ENCODE measurements at places on chromosomes 16 and 17.

- peak; percentile 29 for DNase-seq
These were observed 49.7 kb downstream of the TUBD1 start for GRCh38 chr17:59842901-59843652.

- DNase-seq = no peak
These were observed 15.0 kb downstream of the ZNF213 start for GRCh38 chr16:3149630-3150345.

- peak; percentile 51 for DNase-seq
These were observed 10.0 kb downstream of the ATP5PD start for GRCh38 chr17:75036643-75037268.

DNA sequence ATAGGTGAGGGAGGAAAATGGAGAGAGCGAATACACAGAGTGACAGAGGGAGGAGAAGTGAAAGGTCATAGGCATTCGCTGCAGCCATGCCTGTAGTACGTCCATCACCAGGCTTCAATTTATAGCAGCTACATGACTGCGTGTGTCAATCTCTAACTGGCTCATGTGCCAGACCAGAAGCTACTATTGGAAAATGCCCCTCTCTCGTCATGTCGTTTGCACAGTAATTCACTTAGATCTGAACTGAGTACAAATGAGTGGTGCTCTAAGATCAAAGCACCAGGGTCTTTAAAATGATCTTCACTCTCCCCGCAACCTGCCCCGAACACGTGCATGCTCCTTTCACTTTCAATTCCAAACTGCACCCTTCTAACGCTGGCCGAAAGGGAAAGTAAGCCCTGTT is 51.3 kb downstream of the ADCY9 start:
- peak; percentile 68 for DNase-seq

- no peak for DNase-seq
These were observed 373.5 kb downstream of the KCNJ2 start for GRCh38 chr17:70542876-70543275.

DNA sequence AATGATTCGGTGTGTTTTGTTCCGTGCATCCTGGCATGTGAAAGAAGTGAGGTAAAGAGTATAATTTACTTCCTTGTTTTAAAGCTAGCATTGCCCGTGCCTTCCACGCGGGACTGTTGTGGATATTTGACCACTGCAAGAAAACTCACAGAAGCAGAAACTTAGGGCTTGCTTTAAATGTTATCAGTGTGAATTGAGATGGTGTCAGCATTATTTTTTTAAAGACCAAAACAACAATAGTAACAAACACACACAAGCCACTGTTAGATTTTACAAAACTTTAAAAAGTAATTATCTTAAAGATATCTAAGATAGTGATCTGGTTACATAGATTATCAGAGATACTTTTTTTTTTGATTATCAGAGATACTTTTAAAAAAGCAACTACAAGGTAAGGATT is 47.4 kb downstream of the WWOX start:
- no peak for DNase-seq

DNA sequence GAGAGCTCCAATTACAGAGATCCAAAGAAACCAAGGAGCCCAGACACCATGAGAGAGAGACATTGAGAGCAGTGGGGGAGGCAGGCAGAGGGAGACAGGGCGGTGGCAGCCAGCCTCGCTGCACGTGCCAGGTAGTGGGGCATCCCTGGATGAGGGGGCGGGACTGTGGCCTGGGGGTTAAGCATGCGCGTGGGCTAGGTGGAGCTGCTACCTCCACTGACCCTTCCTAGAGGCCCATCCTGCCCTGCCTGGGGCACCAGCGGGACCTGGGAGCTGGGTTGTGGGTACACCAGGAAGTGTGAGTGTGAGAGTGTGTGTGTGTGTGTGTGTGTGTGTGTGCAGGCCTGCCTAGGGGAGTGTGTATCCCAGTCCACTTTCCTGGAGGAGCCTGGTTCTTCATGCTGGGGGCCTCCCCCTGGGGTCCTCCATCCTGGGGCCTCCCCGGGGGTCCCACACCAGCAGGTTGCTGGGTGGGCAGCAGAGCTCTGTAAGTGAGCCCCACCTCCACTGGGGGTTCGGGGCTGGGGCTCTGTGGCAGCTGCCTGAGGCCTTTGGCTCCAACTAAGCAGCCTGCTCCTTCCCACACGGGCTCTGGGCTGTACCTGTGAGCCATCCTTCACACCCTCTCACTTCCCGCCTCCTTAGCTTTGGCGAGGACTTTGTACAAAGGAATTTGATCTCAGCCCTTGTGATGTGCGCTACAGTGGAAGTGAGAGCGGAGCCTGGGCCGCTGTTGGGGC is 127.4 kb downstream of the IRF8 start:
- DNase-seq = no peak

DNA sequence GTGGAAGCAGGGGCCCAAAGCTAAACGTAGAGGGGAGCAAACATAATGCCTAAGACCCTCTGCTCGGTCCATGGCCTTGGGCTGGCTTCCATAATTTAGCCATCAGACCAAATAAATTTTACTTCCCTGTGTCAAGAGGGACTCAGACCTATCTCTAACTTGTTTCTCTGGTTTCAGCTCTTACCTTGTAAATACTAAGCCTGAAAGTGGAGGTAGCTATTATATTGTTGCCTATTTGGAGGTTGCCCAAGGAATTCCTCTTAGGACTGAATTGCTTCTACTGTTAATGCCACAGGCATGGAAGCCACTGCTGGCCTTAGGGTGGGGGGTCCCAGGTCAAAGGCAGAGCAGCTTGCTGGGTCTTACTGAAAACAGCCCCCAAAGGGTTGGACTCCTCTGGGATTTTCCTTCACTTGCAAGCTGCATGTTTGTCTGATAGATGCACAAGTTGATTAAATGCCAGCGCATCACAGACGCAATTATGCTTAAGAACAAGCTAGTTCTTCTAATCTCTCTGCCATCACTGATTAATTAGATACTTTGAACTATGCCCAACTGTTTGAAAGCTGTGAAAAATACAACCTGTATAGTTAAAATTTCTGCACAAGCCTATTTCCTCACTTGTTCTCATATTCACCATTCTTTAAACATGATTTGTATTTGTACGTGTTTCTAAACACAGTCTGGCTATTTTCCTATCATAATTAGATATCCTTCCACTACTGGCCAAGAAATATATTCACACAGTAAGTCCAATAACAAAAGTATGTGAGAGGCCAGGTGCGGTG is 67.9 kb upstream of the HAS3 start:
- DNase-seq = no peak

DNA sequence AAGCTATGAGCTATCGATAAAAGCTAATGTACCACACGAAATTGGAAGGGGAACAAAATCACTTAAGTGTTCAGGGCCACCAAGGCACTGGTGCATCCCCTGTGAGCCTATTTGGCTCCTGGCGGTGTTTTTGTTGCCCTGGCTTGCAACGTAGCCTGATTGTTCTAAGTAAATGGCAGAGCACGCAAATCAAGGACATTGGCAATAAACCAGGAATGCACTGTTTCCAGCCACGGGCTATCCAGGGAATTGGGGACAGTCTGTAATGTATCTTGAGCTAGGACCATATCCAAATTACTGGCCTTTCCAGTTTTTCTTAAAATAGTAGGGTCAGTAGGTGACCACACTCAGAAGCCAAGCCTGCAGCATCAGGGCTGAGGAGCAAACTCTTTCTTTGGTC is 734.0 kb downstream of the MAF start:
- DNase-seq = no peak

- DNase-seq = no peak
These were observed 15.0 kb upstream of the PEMT start for GRCh38 chr17:17606416-17607000.

GRCh38 chr16:369866-370436 is 387 bp downstream of the MRPL28 start:
- DNase-seq = no peak

GRCh38 chr16:86476956-86477534 is 33.3 kb upstream of the FOXF1 start:
- no peak for DNase-seq

- DNase-seq = no peak
These were observed 53.0 kb downstream of the SOCS3 start for GRCh38 chr17:78306913-78307312.

- DNase-seq = no peak
These were observed 396.8 kb downstream of the NPIPA8 start for GRCh38 chr16:17939723-17940122.

GRCh38 chr17:31678431-31678830 is 180.6 kb downstream of the COPRS start:
- no peak for DNase-seq

GRCh38 chr16:24036614-24037013 is 200.8 kb downstream of the PRKCB start:
- no peak for DNase-seq
